CD4-positive, alpha-beta T cell treated with Interleukin-10 for 1 hour (primary cell): ENCODE measurements at places on chromosomes 2 and 18.

GRCh38 chr18:58038063-58038462 lies 6.0 kb upstream of the NEDD4L start:
- DNase-seq = no peak

- DNase-seq = no peak
These were observed 246.0 kb upstream of the LYPD1 start for GRCh38 chr2:132915812-132916549.

DNA sequence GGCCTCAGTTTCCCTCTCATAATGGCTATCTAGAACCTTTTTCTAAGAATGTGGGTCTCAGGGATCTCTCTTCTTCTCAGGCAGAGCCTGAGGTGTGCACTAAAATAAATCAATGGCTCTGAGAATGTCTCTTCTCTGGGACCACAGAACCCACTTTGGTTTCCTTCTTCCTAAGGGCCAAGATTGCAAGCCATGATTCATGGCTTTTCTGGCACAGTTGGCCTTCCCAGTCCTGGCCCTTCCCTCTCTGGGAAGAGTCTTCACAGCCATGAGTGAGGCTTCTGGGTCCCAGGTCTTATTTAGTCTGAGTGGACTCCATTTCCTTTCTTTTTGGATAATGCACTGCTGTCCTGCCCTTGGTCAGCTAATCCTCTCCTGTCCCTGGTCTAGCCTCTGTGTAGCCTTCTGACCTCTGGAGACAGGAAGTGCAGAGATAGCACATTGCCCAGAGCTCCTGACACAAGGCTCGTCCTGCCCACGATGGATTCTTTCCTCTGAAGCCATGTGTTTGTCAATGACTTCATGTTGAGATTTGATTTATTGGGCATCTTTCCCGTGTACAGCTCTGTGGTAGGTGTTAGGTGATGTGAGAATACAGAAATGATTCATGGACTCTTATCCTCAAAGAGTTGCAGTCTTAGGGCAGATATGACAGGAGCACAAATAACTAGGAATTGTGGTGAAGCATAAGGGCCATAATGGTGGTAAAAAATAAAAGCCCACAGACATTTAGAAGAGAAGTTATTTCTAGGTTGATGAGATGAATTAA lies 245.0 kb downstream of the CLIP4 start:
- no peak for DNase-seq

GRCh38 chr2:128799284-128799552 lies 480.6 kb upstream of the HS6ST1 start:
- no peak for DNase-seq

DNA sequence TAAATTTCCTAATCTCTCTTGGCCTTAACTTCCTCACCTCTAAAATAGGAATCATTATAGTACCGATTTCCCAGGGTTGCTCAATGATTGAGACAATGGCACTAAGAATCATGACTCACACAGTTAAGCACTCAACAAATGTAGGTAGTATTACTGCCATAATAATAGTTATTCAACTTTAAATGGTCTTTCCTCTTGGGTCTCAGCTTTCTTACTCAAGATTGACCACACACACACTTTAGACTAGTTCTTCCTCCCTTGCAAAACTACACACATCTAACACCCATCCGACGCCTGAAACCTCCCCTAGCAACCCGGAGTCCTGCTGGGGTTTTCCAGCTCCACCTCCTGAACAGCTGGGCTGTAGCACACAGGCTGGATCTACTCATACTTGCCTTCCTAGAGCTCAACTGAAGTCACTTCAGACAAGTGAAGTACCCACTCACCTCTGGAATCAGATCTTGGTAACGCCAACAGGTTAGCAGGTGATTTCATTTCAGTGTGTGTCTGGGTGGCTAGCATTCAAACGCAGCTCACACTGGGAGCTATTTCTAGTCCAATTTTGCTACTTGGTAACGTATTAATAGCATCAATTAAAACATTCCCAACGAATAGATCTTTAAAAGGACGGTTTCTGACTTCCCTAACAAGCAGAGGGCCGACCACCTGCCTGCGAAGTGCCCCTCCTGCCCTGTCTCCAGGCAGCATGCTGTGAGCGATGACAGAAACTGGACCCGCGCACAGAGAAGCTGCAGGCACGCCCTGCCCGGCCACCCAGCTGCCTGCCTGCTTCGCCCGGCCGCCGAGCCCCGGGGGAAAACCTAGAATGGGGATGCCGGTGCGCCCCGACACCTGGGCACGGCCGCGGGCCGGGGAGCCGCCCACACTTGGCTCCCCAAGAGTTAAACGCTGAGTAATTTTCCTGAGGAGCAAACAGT lies 1.1 kb downstream of the UXS1 start:
- DNase-seq = peak; percentile 58

GRCh38 chr2:234444893-234445292 lies 52.0 kb downstream of the ARL4C start:
- DNase-seq = peak; percentile 80

GRCh38 chr18:38047820-38048219 lies 482.2 kb upstream of the CELF4 start:
- no peak for DNase-seq

GRCh38 chr2:189379731-189380261 lies 61.5 kb upstream of the WDR75 start:
- no peak for DNase-seq

DNA sequence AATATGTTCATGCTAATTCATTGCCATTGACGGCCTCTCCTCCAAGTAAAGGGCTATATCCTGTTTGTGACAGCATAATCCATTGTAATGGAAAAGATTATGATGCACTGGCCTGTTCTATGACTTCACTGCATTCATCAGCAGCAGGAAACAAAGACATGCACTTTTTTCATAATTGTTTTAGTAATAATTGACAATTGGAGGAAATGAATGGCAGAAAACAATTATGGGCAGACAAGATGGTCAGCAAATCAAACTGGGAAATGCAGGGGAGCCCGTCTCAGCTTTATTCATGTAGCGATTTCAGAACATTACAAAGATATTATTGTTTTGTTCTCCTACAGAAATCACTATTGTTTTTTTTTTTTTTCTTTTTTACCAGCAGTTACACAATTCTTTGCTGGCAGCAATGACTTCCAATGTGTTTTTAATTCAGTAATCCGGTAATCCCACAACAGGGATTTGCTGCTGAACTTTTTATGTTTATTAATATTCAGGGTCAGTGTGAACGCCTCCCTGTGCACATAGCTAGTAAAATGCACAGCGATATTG lies 33.8 kb upstream of the RASGRP3 start:
- no peak for DNase-seq
